CD4-positive, alpha-beta T cell treated with Interleukin-17A for 4 hours (primary cell): ENCODE measurements at places on chromosomes 4 and X.

DNA sequence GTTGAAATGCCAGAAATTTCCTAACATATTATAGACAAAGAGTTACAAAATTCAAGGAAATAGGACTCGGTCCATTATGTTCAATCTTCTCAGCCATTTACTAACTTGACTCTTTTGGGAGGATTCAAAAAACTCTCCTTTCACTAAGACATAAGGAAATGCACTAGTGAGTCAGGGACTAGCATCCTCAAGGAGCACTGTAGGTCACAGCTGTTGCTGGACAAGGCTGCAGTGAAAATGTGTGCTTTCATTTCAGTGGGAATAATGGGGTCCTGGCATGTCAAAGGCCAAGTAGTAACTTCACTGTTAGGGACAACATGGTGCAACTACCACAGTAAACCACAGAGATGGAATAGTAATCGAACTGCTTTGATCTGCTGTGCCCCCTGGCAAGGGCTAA, 56.9 kb upstream of the ABCG2 start:
- DNase-seq: no peak

DNA sequence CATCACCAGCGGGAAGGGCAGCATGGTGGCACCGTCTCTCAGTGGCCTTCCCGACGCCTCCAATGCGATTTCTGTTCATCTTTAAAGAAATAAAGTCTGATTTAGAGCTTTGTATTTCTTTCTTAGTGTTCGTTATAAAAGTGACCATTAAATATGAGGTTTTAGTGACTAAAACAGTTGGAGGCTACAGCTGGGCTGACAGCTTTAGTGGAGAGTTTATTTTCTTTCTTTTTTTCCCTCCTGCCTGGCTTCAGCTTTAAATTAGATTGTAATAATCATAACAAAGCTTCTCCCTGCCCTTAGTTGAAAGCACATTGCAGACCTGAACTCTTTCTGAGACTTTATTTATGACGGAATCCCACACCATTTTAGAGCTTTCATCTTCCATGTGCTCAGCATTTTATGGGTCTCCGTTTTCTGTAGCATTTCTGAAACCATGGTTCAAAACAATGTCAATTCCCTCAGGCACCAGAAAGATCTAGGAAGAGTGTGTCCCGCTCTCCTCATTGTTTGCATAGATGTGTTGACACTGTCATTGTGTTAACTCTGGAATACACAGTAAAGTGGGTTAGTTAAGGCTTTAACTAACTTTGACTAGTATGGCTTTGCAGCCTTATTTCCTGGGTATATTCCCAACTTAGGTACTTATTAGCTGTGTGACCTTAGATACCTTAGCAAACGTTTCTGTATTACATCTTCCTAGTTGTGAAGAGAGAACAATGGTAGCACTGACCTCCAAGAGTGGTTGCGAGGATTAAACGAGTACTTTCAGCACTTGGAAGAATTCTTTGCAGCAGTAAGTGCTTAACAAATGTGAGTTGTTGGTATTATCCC, 97.4 kb upstream of the PGRMC2 start:
- no peak for DNase-seq

GRCh38 chr4:89253311-89253710, 54.3 kb downstream of the GPRIN3 start:
- no peak for DNase-seq

DNA sequence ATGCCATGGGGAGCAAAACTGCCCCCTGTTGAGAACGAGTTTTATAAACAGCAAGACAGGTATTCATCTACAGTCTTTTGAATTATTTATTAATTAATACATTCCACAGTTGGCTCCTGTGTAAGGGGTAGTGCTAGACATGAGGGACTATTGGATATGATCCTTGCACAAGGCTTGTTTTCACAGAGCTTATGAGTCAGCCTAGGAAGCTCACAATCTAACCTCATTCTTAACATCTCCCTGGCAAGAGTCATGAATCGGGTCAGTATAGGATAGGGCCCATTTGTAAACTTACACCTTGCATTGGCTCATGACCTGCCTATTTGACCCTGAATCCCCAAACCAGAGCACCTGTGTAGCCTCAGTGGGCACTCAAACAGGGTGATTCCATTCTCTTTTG, 209.1 kb upstream of the HCCS start:
- DNase-seq: no peak

DNA sequence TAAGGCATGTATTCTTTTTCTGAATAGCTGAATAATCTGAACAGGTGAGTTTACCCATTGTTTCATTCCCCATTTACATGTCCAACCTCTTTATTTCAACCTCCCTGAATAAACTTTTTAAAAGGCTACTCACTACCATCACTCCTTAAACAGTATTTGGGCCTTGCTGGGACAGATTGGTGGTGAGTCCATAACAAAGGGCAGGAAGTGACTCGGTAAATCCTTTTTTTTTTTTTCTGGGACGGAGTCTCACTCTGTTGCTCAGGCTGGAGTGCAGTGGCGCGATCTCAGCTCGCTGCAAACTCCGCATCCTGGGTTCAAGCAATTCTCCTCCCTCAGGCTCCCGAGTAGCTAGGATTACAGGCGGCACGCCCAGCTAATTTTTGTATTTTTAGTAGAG, 23.4 kb upstream of the SEC24B start:
- no peak for DNase-seq

DNA sequence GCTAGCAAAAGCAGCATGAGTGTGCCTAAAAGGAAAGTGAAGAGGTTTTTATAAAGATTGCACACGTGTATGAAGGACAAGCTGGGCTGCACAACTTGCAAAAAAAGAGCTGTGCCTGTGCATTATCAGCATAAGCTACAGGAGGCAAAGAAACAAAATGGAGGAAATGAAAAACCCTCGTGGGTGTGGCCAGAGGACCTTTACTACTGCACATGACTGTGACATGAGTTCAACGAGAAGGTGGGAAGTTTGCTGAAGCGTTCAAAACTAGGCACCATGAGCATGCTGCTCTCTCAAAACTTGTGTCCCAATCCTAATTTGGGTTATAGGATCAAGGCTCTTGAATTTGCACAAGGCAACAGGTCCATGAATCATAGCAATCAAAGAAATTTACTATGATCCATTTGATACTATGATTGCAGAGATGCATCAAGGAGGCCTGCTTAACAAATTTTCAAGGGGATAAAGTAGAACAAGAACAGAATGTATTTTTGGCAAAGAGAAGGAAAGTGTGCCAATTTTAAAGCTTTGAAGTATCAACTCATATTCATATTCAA, 38.1 kb upstream of the CXorf38 start:
- no peak for DNase-seq

GRCh38 chr4:75031775-75032174, 98.9 kb downstream of the PARM1 start:
- DNase-seq: no peak

- no peak for DNase-seq
Observed at GRCh38 chr4:69858690-69859089, 1.3 kb downstream of the SULT1E1 start.

DNA sequence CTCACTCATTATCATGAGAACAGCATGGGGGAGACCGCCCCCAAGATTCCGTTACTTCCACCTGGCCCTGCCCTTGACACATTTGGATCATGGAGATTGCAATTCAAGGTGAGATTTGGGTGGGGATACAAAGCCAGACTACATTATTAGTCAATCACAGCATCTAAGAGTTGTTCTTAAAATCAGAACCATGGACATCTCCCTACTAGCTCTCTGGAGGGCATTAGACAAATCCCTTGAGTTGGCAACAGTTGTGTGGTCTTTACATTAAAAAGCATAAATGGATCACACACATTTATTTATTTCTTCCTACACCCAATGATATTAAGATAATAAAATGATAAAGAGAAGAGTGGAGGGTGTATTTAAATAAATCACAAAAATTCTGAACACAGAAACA, 262.8 kb upstream of the VCX start:
- no peak for DNase-seq

GRCh38 chrX:149571770-149572169, 15.5 kb downstream of the MAGEA9B start:
- DNase-seq: no peak

GRCh38 chrX:7116081-7116480, 31.4 kb upstream of the STS start:
- DNase-seq: no peak

- no peak for DNase-seq
Observed at GRCh38 chr4:855880-856224, 29.9 kb upstream of the CPLX1 start.

- no peak for DNase-seq
Observed at GRCh38 chr4:76615999-76616398, 181.0 kb downstream of the SHROOM3 start.

GRCh38 chrX:100883654-100884053, 9.5 kb upstream of the NOX1 start:
- no peak for DNase-seq

DNA sequence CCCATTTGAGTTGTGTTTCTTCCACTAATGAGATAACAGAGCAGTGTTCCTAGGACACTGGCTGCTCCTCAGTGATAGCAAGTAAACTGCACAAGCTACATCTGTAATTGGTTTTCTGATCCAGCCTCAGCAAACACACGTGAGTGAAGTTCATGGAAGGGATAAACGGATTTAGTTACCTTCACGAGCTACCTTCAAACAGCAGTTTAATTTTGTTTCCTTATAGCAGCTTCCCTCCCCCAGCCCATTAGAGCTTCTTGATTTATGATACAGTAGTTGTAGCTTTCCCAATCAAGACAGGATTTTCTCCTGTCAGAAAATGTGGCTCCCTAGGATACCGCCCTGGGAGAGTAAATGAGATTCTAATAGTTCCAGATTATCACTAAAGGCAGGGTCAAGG, 634.2 kb upstream of the FAT1 start:
- no peak for DNase-seq

DNA sequence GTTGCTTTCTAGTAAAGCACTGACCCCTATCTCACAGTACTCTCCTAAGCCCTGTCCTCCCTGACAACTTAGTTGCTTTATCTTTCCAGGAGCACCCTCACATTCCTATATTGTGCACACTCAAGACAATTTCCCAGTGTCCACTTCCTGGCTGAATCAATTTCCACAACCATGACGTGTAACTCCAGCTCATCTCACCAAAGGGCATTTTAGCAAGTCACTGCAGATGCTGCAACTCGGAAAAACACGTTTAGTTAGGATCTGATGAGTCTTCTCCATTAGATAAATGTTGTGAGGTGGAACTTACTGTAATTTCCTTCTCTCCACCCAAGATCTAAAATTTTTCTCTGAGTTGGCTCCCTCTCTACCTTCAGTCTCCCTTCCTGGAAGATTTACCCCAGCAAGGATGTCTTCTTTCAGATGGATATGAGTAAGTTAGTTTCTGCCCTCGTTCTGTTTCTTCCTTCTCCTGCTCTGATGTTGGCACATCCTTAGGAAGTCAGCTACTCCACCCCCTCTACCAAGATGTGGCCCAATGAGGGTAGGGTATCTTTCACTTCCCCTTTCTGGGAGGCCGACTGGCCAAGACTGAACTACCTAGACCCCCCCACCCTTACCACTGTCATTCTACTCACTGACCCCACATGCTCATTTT, 28.8 kb upstream of the IL13RA1 start:
- DNase-seq: no peak

DNA sequence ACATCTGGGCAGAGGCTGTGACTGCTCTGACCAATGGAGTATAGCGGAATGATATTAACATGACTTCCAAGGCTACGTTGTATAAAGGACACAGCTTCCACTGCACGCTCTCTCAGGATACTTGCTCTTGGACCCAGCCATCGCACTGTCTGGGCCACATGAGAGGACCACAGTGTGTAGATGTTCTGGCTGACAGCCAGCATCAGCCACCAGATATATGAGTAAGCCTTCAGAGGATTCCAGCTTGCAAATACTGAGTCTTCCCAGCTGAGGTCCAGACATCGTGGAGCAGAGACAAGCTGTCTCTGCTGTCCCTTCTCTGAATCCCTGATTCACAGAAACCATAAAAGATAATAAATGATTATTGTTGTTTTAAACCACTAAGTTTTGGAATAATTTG, 146.8 kb upstream of the USP9X start:
- no peak for DNase-seq

DNA sequence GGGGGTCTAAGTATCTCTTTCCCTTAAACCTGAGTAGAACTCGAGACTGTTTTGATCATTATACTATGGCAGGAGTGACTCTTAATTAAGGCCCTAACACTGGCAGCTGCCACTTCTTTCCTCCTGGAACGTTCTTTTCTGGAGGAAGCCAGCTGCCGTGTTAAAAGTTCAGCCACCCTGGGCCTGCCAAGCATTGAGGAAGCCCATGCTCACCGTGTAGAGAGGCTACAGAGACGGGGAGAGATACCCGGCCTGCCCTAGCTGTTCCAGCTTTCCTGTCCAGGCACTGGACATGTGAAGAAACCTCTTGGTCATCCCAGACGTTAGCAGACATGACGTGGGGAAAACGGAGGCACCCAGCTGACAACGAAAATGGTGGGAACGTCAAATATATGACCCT, 274.1 kb downstream of the ARHGAP10 start:
- DNase-seq: no peak

GRCh38 chr4:77020017-77020416, 55.8 kb downstream of the CCNI start:
- no peak for DNase-seq

- no peak for DNase-seq
Observed at GRCh38 chrX:122913134-122913533, 270.9 kb upstream of the GRIA3 start.

GRCh38 chr4:93802045-93802444, 26.5 kb upstream of the ATOH1 start:
- no peak for DNase-seq

DNA sequence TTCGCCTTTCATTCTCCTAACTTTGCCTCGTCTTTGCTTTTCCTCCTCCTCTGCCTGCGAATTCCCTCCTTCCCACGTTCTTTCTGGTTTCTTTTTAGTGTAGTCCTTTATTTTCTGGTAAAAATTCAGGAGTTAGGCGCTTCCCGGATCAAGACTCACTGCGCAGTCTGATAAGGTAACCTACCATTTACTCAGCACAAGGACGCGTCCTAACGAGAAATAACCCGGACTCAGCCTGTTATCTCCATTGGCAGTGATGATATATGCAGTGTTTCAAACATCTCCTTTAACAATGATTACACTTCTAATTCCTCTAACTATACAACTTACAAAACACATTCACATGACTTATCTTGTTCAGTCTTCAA, 357 bp upstream of the ETNPPL start:
- no peak for DNase-seq

DNA sequence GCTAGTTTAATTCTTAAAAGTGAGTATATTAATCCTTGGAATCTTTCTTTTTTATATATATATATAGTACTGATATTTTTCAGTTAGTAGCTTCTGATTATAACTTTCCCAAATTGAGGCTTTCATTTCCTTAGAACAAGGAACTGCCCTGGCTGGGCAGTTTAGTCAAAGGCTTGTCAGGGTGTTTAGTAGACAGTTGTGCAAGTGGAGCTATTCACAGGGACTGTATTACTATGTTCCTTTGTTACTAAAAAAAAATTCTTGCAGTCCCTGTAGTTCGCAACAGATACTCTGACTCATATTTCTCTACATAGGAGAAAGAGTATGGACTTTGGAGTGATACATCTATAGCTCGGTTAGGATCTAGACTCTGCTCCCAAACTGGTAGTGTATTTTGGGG, 20.8 kb downstream of the USO1 start:
- DNase-seq: no peak

GRCh38 chr4:42985976-42986375, 93.5 kb downstream of the GRXCR1 start:
- no peak for DNase-seq

GRCh38 chr4:89324671-89325070, 17.1 kb upstream of the GPRIN3 start:
- DNase-seq: no peak

GRCh38 chr4:89995006-89995405, 100.4 kb downstream of the MMRN1 start:
- DNase-seq: no peak
